ENCODE measurements at places on chromosomes 4 and X. TPM values are rescaled to one million over a fixed set of nuclear protein-coding genes. Genes with fewer than 3 reads are reported as not detected.
A peak's percentile ranks its signal among the peaks of the same experiment; 100 is the strongest.

DNA sequence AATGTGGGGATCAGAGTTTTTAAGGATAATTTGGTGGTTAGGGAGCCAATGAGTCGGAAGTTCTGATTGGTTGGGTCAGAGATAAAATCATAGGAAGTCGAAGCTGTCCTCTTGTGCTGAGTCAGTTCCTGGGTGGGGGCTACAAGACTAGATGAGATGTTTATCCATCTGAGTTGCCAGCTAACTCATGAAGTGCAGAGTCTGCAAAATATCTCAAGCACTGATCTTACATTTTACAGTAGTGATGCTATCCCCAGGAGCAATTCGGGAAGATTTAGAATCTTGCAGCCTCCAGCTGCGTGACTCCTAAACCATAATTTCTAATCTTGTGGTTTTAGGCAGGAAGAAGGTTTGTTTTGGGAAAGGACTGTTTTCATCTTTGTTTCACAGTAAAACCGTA, 565.8 kb upstream of the SPANXN1 start:
- no peaks in the 10 kb centered on the region for H3K36me3 ChIP-seq
- DNase-seq, result no peak
- no peak overlapping the region for H3K4me3 ChIP-seq
- H3K27ac ChIP-seq, result no peak overlapping the region

GRCh38 chr4:157898836-157899605, 273.8 kb downstream of the GASK1B start:
- DNase-seq, result no peak
- no peaks in the 10 kb centered on the region for H3K27me3 ChIP-seq
- H3K4me3 ChIP-seq, result no peak overlapping the region
- no peaks in the 10 kb centered on the region for H3K4me1 ChIP-seq

- H3K4me3 ChIP-seq, result no peak overlapping the region
- no peak overlapping the region for H3K27ac ChIP-seq
- peak; percentile 16 for DNase-seq
- H3K36me3 ChIP-seq, result no peaks in the 10 kb centered on the region
- no peaks in the 10 kb centered on the region for H3K27me3 ChIP-seq
These were observed 120.6 kb downstream of the KDR start for GRCh38 chr4:55004831-55005230.

- DNase-seq, result no peak
- H3K27ac ChIP-seq, result no peak overlapping the region
- no peaks in the 10 kb centered on the region for H3K27me3 ChIP-seq
- H3K4me1 ChIP-seq, result no peaks in the 10 kb centered on the region
- H3K4me3 ChIP-seq, result no peak overlapping the region
These were observed 46.3 kb upstream of the NKX1-1 start for GRCh38 chr4:1452431-1453051.

DNA sequence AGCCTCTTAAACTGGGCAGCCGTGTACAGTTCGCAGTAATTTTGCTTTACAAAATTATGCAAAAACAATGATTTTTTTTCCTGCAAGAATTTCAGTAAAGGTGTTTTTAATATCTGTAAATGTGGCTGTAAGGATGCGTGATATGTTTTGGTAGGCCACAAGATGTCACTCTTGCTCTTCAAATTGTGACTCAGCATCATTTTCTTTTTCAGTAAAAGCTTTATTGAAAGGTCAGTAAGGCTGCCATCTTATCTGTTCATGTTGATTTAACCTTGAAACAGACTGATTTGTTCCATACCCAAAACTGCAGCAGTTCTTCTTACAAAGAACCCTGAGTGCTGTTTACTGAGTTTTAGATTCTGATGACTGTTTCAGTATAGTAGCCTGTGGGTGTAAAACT, 39.9 kb downstream of the TXLNG start:
- H3K27me3 ChIP-seq, result no peaks in the 10 kb centered on the region
- H3K4me3 ChIP-seq, result no peak overlapping the region
- peaks cover 11% of the 10 kb centered on the region for H3K36me3 ChIP-seq
- H3K4me1 ChIP-seq, result peaks cover 6% of the 10 kb centered on the region

DNA sequence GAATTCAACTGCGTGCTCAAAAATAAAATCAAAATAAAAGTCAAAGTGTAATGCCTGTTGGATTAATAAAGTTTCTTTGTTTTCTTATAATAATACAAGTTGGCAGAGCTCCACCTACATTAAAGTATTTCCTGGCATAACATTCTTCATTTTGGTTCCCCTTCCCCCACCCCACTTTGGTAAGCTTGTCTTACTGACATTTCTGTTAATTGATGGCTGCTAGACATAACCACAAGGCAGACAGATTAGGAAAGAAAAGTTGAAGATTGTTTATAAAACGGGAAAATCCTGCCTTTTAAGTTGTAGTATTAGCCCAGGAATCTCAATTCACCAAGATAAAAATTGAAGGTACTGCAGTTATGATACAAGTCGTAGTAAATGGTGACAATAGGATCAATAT, 246.5 kb upstream of the RPS6KA3 start:
- H3K27ac ChIP-seq, result no peak overlapping the region
- H3K4me3 ChIP-seq, result no peak overlapping the region
- no peak for DNase-seq
- H3K36me3 ChIP-seq, result no peaks in the 10 kb centered on the region
- H3K27me3 ChIP-seq, result no peaks in the 10 kb centered on the region

DNA sequence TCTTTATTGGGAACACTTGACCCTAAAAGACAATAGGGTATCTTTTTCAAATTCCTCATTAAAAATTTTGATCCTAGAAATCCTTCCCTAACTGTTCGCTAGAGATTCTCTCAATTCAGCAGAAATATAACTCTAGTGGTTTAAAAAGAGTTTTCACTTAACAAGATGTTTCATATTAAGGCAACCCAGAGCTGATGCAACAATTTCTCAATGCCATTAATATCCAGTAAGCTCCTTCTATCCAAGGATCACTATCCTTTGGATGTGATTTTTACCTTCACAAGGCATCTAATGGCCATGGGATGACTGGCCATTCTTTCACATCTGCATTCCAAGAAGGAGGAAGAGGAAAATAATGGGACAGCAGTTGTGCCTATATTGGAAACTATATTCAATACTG, 183.4 kb downstream of the ANKRD50 start:
- no peak overlapping the region for H3K27ac ChIP-seq
- H3K4me1 ChIP-seq, result no peaks in the 10 kb centered on the region
- H3K4me3 ChIP-seq, result no peak overlapping the region
- no peaks in the 10 kb centered on the region for H3K27me3 ChIP-seq
- DNase-seq, result no peak
- H3K36me3 ChIP-seq, result no peaks in the 10 kb centered on the region

DNA sequence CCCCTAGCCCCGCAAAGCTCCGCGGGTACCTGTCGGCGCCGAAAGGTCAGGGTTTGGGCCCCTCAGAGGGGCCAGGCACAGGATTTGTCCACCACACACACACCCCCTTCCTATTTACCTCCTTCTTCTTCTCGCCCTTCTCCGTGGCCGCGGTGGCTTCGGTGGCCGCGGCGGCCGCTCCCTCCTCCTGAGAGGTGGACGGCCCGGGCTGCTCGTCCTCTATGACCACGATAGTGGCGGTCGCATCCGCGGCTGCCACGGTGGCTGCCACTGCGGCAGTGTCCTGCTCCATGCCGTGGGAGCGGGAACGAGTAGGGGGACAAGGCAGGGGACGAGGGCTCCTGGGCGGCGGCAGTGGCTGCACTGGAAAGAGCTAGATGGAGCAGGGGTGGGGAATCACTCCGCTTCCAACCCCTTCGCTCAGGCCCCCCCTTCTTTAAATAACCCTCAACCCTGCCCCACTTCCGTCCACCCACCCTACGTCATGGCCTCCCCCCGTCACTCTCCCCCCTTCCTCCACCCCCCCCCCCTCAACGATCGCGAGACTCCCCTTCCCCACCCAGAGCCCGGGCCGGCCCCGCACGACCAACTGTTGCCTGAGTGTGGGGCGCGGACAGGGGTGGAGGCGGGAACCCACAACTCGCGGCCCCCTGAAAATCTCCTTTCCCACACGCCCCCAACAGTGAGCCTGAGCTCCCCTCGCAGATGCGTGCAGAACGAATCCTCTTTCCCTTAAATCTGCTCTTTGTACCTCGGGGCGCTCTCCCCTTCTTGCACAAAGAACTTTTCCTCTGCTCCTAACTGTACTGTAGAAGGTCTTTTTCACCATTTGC, at the start of gene SMARCA1:
SMARCA1 (minus strand) TSS at position 412 of the 833 bp plus-strand sequence; CDS start at position 292, 120 bp downstream.
- peak within 1 kb of the TSS; percentile 93 for H3K27ac ChIP-seq
- no peaks in the 10 kb centered on the region for H3K4me1 ChIP-seq
- no peaks in the 10 kb centered on the region for H3K36me3 ChIP-seq
- no peaks in the 10 kb centered on the region for H3K27me3 ChIP-seq
- peak; percentile 58 for DNase-seq
- peak within 1 kb of the TSS; percentile 53 for H3K4me3 ChIP-seq

- H3K4me3 ChIP-seq, result no peak overlapping the region
- no peak for DNase-seq
- H3K36me3 ChIP-seq, result no peaks in the 10 kb centered on the region
- H3K4me1 ChIP-seq, result no peaks in the 10 kb centered on the region
- H3K27ac ChIP-seq, result no peak overlapping the region
These were observed 31.5 kb upstream of the DIPK2B start for GRCh38 chrX:45232139-45232538.

DNA sequence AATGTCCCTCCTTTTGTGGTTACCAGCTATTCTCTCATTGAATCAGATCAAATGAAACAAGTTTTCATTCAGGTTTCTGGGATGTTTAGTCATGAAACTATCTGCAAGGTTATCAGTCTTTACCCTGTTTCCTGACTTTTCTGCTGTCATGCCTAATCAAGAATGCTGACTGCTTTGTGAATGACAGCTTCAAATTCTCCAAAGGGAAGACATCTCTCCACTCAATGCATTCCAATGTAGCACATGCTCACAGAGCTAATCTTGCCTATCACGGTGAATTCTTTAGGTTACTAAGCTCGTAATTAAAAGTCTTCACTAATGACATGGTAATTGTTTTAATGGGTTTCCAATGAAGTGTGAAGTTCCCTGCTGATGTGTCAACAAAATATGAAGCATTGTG, 1068.5 kb downstream of the PCDH7 start:
- no peak overlapping the region for H3K27ac ChIP-seq
- H3K4me1 ChIP-seq, result no peaks in the 10 kb centered on the region
- H3K36me3 ChIP-seq, result no peaks in the 10 kb centered on the region
- DNase-seq, result no peak
- no peaks in the 10 kb centered on the region for H3K27me3 ChIP-seq

GRCh38 chr4:83556816-83557215, 20.9 kb downstream of the GPAT3 start:
- no peak for DNase-seq
- H3K36me3 ChIP-seq, result no peaks in the 10 kb centered on the region
- H3K4me1 ChIP-seq, result peaks cover 11% of the 10 kb centered on the region
- H3K27ac ChIP-seq, result no peak overlapping the region
- H3K27me3 ChIP-seq, result no peaks in the 10 kb centered on the region
- H3K4me3 ChIP-seq, result no peak overlapping the region

GRCh38 chrX:114584983-114585842, 1.3 kb downstream of the HTR2C start:
- no peak for DNase-seq
- no peak overlapping the region for H3K4me3 ChIP-seq
- H3K27ac ChIP-seq, result no peak overlapping the region
- no peaks in the 10 kb centered on the region for H3K4me1 ChIP-seq
- H3K36me3 ChIP-seq, result no peaks in the 10 kb centered on the region

DNA sequence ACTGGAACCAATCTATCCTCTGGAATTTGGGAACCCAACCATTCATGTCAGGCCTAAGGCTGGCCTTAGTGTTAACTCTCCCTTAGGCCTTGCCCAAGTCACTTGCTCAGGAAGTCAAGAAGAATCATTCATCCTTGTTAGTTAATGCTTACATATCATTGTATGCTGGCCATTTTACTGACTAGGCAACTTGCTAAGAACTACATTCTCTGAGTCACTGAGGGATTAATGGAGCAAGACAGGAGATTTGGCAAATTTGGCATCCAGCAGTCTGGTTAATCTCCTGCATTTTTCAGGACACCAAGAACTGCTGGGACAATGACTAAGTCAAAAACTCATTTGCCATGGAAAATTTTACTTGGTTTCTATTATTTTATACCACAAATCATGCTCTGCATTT, 115.8 kb upstream of the DDIT4L start:
- H3K27me3 ChIP-seq, result no peaks in the 10 kb centered on the region
- no peak overlapping the region for H3K27ac ChIP-seq
- H3K36me3 ChIP-seq, result no peaks in the 10 kb centered on the region
- no peaks in the 10 kb centered on the region for H3K4me1 ChIP-seq

CT83 gene
- not detected for total RNA-seq

DCTD gene
- 111 TPM for total RNA-seq

EXOC1 gene
- total RNA-seq, result 32.9 TPM

TRAM1L1 gene
- 5.8 TPM for total RNA-seq

HTN1 gene
- not detected for total RNA-seq

WDR44 gene
- 18.8 TPM for total RNA-seq

CLCN4 gene
- 7.1 TPM for total RNA-seq

UGT2B11 gene
- total RNA-seq, result 0.56 TPM

STPG2 gene
- total RNA-seq, result 2.3 TPM

PGM2 gene
- 26.0 TPM for total RNA-seq

All from thyroid gland (tissue), 4 donors.